ENCODE measurements at places on chromosomes 12 and 14.

GRCh38 chr12:51071663-51072062 is 11.7 kb downstream of the CSRNP2 start:
- no peak for DNase-seq

DNA sequence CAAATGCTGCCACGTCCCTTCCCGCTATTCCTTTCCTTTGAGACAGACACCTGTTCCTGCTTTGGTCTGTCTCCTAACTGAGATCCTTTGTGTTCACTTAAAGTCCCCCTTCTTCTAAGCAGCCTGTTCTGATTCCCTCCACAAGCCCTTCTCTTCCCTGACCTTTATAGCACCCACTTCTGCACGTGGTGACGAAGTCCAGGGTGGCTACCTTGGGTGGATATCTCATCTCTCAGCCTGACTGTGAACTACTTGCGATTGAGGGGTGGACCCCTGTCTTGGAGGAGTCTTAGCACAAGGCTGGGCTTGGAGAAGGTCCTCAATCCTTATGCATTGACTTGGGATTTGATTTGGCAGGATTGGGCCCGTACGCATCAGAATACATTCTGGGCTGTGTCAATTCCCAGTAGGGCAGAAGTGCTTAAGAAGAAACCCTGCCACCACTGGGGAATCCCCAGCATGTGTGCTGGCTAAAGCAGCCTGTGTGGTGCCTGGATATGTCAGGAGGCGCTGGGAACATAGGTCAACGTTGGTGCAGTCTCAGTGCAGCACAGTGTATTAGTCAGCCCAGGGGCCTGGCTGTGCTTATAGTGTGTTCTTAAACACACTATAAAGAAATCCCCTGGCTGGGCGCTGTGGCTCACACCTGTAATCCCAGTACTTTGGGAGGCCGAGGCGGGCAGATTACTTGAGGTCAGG is 23.6 kb downstream of the KRT80 start:
- no peak for DNase-seq

GRCh38 chr12:122036153-122036552 is 14.5 kb downstream of the BCL7A start:
- DNase-seq: no peak

DNA sequence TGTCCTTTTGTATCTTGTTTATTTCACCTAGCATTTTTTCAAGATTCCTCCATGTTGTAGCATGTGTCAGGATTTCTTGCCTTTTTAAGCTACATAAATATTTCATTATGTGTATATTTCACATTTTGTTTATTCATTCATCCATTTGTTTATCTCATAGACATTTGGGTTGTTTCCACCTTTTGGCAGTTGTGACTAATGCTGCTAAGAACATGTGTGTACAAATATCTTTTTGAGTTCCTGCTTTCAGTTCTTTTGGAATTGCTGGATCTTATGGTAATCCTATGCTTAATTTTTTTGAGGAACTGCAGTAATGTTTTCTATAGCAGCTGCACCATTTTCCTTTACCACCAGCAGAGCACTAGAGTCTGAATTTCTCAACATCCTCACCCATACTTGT is 62.4 kb downstream of the SCN8A start:
- DNase-seq: no peak

DNA sequence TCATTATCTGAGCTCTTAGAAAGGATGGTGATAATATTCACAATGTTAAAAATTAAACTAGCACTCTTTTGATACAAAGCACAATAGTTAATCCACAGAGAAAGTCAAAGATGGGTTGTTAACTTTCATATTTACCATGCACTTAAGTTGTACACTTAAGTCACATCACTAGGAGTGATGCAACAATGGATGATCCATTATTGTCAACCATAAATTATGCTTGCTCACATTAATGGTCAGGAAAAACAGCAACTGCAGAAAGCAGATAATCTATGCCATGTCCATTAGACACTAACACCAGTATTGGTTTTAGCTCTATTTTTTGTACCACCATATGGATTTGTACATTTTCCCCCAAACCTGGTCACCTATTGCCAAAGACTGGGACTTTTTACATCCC is 195.5 kb downstream of the FOXA1 start:
- DNase-seq: no peak

DNA sequence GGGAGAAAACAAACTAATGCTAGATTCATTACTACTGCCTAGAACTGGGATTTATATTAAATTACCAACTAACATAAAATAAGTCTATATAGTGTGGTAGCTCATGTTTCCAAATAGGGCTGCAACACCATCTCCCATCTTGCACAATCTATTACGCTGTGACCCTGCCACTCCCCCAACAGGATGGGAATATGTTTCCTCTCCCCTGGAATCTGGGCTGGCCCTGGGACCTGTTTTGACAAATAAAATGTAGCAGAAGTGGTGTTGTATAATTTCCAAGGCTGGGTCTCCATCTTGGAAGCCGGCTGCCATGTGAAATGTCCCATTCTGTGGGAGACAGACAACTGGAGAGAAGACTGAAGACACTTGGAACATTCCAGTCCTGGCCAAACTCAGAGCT is 45.6 kb upstream of the FERMT2 start:
- no peak for DNase-seq

DNA sequence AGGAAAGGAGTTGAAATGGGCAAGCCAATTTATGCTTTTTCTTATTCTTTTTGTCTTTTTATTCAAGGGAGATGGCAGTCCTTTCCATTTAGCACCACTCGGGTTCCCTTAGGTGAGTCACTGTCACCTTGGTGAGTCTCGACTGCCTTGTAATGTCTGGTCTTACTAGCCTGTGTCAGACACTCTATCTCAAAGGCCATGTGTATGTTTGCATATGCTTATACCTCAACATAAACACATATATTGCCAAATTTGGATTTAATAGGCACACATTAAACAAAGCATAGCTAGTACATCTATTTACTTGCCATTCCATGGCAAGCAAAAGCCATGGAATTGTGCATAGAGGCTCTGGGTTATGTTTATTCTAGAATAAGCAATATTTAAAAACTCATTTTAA is 624.9 kb upstream of the FOXG1 start:
- no peak for DNase-seq

DNA sequence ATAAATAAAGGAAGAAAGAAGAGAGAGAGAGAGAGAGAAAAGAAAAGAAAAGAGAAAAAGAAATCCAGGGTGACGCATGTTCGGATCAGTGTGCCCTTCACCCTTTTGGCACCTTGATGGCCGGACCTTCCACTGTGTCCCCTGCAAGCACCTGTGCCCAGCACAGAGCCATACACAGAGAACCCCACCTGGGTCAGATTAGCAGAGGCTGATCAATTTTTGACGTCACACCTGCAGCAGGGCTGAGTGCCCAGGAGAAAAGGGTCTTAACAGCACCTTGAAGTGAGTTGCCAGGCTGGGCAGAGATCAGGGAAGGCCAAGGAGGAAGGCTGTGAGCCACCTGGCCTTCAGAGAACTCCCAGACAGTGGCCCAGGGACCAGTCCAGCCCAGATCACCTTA is 114.4 kb downstream of the CALM1 start:
- DNase-seq: no peak

GRCh38 chr12:109923481-109924245 is 23.6 kb downstream of the TCHP start:
- no peak for DNase-seq

- peak; percentile 44 for DNase-seq
Measured at GRCh38 chr12:100141666-100141997, 1.0 kb downstream of the BLTP3B start.

- DNase-seq: no peak
Measured at GRCh38 chr12:56190695-56191155, 1.4 kb upstream of the SMARCC2 start.

DNA sequence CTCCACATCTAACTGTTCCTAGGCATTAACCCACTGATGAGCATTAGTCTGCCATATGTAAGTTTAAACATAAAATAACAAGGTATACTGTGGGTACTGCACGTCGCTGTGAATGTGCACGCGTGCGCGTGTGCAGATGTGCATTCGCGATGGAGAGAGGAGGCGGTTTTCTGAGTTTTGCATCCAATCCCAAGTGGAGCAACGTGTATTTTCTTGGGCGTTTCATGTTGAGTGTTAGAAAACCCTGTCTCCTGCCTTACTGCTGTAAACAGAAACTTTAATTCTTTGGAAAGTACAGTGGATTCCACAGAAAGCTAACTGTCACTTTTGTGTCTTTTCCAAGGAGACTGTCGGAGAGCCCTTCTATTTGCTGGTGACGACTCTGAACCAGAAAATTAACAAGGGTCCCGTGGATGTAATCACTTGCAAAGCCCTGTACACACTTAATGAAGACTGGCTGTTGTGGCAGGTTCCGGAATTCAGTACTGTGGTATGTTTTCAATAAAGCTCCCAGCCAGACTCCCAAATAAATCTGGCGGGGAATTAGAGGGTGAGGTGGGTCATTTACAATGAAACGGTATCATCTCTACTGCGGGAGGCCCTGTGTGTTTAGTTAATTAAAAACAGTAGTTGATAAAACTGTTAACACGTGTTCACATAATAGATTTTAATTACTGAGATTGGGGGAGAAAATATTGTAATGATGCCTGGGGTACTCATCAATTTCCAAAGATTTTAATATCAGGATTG is 116.5 kb downstream of the PLXNC1 start:
- DNase-seq: no peak

- no peak for DNase-seq
Measured at GRCh38 chr14:85437148-85437547, 92.8 kb upstream of the FLRT2 start.

GRCh38 chr12:121357331-121357730 is 5.1 kb upstream of the ANAPC5 start:
- no peak for DNase-seq

DNA sequence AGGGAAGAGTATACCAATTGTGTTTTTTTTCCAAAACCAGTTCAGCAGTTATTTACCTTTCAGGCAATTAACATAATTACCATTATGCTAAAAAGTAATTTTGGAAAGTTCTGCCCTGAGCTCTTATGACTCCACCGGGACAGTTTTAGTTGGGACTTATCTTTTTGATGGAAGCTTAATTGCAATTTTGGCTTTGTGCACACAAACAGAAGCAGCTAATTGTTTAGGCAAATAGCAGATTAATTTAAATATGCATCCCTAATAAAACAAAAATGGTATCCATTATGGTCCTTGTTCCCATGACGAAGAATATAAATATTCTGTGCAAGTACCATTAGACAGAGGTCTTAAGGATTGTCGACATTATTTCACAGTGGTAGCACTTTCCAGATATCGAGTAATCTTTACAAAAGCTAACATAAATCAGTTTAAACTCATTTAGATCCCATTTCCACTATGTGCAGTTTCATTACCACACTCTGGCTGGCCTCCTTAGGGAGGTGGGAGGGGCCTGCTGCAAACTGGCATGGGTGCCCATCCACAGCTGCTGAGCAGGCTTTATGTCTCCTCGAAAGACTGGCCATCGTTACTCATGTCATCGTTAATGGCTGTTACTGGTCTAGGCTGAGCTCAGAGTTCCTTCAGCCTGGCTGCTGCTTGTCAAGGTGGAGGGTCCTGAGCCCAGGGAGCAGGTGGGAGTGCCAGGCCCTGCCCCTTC is 68.2 kb downstream of the FBXW8 start:
- no peak for DNase-seq

- DNase-seq: no peak
Measured at GRCh38 chr14:78324353-78324752, 154.2 kb downstream of the NRXN3 start.

GRCh38 chr14:35819591-35820540 is 6.3 kb upstream of the BRMS1L start:
- no peak for DNase-seq

- DNase-seq: no peak
Measured at GRCh38 chr14:73392329-73393257, 65.8 kb downstream of the NUMB start.

GRCh38 chr12:117235261-117235660 is 45.0 kb upstream of the FBXO21 start:
- DNase-seq: no peak

DNA sequence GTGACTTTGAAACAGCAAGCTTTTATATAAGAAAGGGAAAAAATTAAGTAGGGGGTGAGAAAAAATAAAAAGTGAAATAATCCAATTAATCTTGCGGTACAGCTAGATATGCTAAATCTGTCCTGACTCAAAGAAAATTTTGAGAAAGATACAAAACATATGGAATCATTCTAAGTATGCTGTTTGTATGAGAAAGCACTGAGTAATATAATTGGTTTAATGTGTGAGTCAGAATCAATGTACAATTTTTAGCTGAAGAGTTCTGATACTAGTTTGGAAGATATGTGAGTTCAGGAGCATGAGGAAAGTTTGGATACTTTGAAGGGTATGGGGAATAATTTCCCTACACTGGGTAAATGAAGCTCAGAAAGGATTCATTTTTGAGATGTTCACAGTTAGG is 190.9 kb upstream of the RASSF8 start:
- DNase-seq: no peak

GRCh38 chr14:60735416-60735815 is 855 bp downstream of the MNAT1 start:
- DNase-seq: no peak

GRCh38 chr12:110005319-110005973 is 6.2 kb downstream of the ANKRD13A start:
- DNase-seq: no peak

DNA sequence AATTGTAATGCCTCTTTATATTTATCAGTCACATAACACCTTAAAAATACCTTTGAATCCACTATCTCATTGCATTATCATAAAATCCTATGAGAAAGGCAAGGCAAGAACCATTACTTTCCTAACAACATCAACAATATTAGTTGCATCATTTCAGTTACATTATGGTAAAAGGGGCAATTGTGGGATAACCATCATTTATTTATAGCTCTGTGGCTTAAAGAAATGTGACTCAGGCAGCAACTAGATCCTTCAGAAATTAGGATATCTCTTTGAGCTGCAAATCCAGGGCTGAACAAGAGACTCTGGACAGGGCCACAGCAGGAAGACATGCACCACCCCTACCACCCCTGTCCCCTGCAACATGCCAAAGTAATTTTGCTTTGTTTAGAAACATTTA is 36.4 kb downstream of the EPS8 start:
- no peak for DNase-seq

DNA sequence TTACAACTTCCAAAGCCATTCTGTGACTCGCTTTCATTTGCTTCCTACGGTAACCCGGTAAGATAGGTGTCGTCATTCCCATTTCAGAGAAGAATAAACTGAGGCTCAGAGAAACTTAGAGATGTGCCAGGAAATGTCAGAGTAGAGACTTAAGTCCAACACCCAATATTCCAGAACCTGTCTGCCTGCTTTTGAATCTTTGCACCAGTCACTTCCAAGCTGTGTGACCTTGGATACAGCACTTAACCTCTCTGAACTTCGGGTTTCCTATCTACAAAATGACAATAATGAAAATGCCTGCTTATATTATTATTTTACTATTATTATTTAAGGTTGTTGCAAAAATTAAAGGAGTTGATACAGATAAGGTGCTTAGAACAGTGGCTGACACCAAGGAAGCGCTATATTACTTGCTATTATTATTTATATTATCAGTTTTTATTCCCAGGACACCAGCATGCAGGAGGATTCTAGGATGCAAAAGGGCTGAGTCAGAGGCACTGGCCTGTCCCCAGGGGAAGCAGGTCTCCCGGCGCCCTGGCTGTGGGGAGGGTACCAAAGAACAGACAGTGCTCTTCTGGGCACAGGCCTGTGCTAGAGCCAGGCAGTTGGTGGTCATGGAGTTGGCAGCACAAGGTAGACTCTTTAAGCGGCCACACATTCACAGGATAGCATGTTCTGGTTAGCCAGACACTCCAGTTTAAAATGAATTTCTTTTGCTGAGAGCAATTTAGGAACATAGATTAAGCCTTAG is 5.4 kb downstream of the HSPB8 start:
- peak; percentile 13 for DNase-seq

GRCh38 chr12:109989380-109989779 is 6.8 kb downstream of the GIT2 start:
- DNase-seq: no peak

- DNase-seq: no peak
Measured at GRCh38 chr14:53912021-53912420, 44.6 kb downstream of the BMP4 start.

- no peak for DNase-seq
Measured at GRCh38 chr12:83954071-83954789, 958.4 kb downstream of the SLC6A15 start.

Data from caudate nucleus (tissue), 63 donors.